Activated B cell treated with CpG ODN at 0.5 μM for 24 hours (primary cell): ENCODE measurements at places on chromosomes 2 and 18.

- peak; percentile 83 for DNase-seq
Observed at GRCh38 chr2:25673300-25674076, at the start of gene DTNB. DTNB (minus strand) TSS chr2:25673577; CDS start chr2:25652660, 20,917 bp downstream.

GRCh38 chr2:99127981-99128380, 13.5 kb upstream of the C2orf15 start:
- DNase-seq, result no peak

- no peak for DNase-seq
Observed at GRCh38 chr2:48719480-48720177, 35.9 kb downstream of the LHCGR start.

DNA sequence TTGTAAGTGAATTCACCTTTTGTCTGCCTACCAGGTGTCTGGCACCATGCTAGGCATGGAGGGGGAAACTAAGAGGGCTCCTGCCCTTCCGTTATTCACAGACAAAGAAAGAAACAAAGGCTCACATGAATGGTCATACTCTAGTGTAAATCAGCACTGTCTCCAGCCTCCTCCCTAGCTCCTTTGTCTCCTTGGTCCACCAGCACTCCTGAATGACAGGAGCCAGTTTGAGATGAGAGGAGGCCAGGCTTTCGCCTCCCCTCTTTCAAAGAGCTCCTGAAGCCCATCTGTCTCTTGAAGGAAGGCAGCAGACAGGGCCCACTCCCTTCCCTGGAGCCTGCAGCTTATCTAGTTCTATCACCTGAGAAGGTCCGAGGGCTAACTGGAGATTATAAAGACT, 18.7 kb downstream of the SATB2 start:
- no peak for DNase-seq

DNA sequence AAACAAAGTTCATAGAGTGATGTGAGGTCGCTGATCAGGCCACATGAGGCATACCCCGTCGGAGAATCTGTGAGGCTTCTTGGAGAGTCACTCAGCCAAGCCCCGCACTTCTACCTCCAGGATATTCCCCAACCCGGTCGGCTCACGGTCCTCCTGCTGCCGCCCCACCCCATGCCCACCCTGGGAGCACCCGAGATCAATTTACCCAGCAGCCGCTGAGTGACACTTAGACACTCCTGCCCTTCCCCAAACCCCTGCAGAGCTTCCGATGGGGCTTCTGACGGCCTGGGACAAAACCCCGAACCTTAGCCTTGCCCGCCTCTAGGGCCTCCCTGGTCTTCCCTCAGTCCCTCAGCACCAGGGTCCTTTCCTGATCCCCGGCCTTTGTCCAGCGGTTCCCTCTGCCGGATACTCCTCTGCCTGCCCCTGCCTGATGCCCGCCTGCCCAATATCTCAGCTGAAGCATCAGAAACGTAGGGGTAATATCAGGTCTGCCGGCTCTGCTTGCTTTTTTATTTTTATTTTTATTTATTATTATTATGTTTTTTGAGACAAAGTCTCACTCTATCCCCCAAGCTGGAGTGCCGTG, 18.9 kb upstream of the OTOS start:
- DNase-seq, result no peak
